NCI-H1694 (cell line): ENCODE measurements at places on chromosomes 6 and 20.
A peak's percentile ranks its signal among the peaks of the same experiment; 100 is the strongest.

GRCh38 chr6:122405417-122405816, 6.0 kb downstream of the HSF2 start:
- no peak for DNase-seq

- no peak for DNase-seq
Measured at GRCh38 chr6:17059850-17060249, 42.0 kb upstream of the STMND1 start.

DNA sequence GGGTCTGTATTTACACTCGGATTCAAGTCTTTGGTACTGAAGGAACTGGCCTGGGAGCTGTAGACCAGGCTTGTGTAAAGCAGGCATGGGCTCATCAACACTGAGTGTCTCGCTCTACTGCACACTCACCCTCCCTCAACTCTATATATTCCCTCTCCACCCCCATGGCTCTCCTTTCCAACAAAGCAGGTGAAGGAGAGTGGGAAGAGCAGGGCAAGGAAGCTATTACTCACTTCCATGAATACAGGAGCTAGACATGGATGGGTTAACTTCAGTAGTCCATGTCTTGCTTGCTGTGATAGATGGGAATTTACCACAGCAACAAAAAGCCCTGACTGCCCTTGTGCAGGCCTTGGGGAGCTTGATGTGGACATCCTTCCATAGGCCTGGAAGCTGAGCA, 20.7 kb upstream of the SLC2A12 start:
- DNase-seq: no peak

GRCh38 chr6:42781546-42781795, 381 bp upstream of the BICRAL start:
- DNase-seq: no peak

DNA sequence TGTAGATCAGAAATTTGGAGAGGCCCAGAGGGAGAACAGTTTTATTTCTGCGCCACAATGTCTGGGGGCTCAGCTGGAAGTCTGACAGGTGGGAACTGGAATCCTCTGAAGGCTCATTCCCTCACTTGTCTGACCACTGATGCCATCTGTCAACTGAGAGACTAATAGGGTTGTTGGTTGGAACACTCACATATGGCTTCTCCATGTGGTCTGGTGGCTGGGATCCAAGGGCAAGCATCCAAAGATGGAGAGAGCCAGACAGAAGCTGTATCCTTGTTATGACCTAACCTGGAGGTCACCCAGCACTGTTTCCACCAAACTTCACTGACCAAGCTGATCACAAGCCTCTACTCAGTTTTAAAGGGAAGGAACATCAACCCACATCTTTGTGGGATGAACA, 117.9 kb upstream of the AKAP12 start:
- peak; percentile 82 for DNase-seq

DNA sequence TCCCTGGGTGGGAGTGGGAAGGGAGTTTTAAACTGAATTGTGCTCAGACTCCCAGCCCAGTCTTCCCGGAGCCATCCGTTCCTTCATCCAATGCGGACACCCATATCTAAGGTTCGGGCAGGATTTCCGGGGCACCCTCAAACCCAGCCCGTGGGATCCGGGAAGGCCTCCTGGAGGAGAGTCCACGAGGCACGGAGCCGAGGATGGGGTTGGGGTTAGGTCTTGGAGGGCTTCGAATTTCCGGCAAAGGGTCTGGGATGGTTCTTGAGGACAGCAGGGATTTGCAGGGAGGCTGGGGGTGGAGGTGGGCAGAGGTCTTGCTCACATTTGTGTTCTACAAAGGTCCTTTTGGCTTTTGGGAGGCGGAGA, 49.5 kb upstream of the SLC32A1 start:
- no peak for DNase-seq

DNA sequence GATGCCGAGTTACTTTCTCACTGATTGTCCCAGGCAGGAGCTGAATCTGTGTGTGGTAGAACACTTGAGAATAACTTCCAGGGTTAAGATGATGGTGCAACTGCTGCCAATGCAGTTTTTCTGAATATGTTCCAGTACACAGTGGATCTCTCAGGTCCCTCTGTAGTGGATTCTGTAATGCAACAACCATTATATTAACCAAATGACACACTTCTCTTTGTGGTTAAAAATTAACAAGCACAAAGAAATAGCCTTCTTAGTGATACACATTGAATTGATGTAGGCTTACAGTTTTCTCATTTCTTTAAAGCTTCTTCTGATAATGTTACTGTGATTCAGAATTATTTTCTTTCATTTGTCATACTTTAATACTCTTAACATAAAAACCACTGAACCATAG, 383.8 kb downstream of the ADGRB3 start:
- no peak for DNase-seq

DNA sequence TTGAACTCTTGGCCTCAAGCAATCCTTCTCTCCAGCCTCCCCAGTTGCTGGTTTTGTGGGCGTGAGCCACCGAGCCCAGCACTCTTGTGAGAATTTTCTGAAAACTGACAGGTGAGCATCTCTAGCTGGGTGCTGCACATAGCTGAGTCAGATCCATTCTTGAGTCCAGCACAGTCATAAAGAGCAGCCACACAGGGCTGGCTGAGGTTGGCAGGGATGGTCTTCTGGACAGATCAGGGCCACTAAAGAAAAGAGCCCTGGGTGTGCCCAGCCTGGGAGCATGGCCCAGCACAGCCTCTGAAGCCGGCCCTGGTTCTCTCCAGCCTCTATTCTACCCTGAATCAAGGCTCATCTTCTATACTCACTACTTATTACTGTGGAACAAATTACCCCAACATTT, 11.5 kb downstream of the DLGAP4 start:
- DNase-seq: no peak

- no peak for DNase-seq
Measured at GRCh38 chr20:60586269-60587050, 628.2 kb downstream of the CDH26 start.

- no peak for DNase-seq
Measured at GRCh38 chr6:12861603-12862002, 145.0 kb downstream of the PHACTR1 start.

GRCh38 chr20:7490288-7490687, 450.0 kb downstream of the HAO1 start:
- DNase-seq: no peak

- DNase-seq: no peak
Measured at GRCh38 chr6:31037682-31038081, 27.4 kb downstream of the MUC22 start.

DNA sequence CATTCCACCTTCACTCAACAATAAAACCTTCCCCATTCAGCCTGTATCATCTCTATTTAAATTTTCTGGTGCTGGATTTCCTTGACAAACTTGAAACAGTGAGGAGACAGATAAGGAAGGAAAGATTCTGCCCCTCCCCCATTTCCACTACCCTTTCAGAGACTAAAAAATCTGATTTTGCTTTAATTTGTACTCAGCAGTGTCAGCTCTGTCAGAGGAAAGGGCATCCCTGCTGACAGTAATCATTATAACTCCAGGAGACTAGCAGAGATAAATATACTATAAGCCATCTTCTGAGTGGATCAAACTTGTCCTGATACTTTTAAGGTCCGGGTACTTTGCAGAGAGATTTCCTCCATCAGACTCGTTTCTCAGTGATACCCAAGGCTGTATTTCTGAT, 155.6 kb downstream of the SAMD5 start:
- no peak for DNase-seq

DNA sequence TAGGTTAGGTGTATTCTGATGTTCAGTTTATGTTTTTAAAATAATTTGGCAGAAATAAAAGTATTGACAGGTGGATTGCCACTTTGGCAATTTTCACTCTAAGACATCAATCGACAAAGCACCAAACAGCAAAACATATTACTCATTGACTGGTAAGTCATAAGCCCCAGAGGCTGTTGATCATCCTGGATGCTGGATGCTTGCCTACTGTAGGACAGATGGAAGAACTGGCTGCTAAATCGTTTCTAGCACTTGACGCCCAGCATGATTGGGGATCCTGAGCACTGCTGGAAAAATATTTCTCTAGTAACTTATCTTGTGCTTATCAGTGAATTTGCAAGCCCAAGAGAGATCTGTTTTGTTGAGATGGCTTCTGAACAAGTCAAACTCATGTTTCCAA, 1001.9 kb upstream of the FLRT3 start:
- DNase-seq: peak; percentile 92

DNA sequence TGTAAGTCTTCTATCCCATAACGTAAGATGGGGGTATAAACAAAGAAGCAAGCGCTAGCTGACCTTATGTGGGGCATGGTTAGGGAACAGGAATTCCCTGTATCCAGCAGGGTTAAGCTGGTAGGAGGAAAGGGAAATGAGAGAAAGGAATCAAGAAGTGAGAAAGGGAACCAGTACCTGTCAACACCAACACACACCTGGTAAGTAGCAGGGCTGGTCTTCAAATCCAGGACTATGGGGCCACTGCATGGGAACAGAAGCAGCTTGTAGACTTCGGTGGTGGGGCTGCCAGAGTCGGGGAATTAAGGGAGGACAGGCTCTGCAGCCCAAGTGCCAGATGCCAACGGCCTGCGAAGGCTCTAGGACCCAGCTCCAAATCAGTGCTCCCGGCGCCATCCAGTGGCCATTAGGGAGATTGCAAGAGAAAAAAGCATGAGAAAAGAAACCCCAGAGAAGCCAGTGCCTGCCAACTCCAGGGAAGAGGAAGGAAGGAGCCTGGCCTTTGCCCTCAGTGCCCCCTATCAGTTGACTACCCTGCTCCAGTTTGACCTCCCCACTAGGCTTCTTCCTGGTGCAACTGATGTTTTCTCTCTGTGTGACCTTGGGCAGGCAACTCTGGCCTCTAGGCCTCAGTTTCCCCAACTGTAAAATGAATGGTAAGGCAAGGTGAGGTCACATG, 15.8 kb upstream of the RBPJL start:
- peak; percentile 64 for DNase-seq

DNA sequence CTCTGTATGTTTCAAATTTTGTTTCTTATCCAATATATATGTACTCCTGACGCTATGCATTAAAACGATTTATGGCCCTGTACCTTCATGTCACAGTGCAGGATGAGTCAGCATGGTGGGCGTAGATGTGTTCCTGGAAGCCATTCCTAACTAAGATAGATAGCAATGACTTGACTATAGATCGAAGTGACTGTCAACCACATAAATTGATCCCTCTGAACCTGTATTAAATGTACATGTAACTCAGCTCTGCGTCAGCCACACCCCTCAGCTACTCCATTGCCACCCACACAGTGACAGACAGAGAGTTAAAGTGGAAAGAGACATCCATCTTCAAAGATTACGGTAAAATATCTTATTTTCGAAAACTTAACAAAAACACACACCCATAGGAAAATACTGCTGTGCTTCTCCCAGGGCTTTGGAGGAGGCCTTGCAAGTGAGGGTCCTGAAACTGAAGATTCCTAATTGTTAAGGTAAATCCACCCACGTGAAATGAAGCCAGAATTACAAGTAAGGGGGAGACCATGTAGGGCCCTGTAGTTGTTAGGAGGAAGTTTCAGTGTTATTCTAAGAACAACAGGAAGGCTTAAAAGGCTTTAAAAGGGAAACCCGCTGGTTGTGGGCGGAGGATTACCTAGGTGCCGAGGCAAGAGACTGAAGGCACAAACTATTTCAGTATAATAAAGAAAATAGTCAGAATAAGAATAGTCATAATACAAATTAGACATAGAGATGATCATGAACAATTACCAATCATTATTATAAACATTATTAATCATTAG, 10.3 kb upstream of the RAD21L1 start:
- no peak for DNase-seq

DNA sequence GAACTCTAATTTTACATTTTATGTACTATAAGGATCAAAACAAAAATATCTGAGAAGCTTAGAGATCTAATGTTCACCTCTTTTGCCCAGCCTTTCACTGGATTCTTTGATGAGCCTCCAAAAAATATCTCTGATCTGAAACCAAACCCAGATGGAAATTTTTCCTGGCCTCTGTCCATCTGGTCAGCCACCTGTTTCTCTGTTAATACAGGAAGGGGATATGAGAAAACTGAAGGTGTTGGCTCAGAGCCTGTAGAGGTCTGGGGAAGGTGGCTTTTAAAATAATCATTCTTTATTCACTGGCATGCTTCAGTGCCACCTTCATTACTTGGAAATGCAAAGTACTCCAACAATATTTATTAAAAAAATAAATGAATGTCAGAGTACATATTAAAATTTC, 8.5 kb upstream of the MCM3 start:
- DNase-seq: no peak

DNA sequence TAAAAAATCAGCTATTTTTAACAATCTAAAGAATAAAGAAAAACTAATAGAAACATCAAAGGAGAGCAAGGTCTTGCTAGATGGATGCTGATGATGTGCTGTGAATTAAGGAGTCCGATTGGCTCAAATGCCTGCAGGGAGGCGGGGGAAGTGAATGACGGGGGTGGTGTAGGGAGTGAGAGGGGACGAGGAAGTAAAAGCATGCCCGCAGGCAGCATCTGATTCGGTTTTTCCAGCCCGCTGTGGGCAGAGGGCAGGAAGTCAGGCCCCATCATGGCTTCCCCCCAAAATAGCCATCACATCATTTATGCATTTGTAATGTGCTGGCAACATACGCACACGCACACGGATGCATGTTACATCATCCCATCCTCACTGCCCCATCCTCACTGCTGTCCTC, 10.3 kb downstream of the RSPO4 start:
- no peak for DNase-seq

- DNase-seq: no peak
Measured at GRCh38 chr6:155310596-155310995, 3.7 kb downstream of the TFB1M start.

GRCh38 chr6:6583836-6584235, 4.7 kb upstream of the LY86 start:
- no peak for DNase-seq

- no peak for DNase-seq
Measured at GRCh38 chr20:32227306-32227705, 19.6 kb downstream of the POFUT1 start.

GRCh38 chr20:19077370-19078220, 134.8 kb upstream of the SLC24A3 start:
- DNase-seq: no peak

DNA sequence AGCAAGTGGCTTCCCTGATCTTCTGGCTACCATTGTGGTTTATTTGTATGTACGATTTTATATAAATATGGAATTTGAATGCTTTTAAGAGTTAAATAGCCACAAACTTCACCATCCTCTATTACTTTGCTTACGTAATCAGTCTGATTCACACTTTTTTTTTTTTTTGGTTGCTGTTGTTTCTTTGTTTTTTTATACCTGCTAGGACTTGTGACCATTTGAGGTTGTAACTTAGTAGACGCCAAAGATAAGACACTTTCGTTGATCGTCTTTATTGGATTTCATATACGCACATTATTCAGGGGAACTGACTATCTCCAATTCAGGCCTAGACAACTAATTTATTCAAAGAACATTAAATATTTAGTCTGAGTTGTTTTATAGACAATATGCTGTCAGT, 559.0 kb downstream of the CBLN4 start:
- no peak for DNase-seq

GRCh38 chr20:32886652-32887051, 27.9 kb downstream of the EFCAB8 start:
- no peak for DNase-seq
